Epithelial cell of umbilical artery (primary cell): ENCODE measurements at places on chromosomes 3 and 15. TPM values are rescaled to one million over a fixed set of nuclear protein-coding genes. Genes with fewer than 3 reads are reported as not detected.

SUCNR1 gene
- total RNA-seq = under 0.01 and 0.46 TPM in 2 replicates

GATA2 gene
- total RNA-seq = 6.8 and 7.1 TPM in 2 replicates

CAV3 gene
- total RNA-seq = not detected in 2 replicates

ABHD14A gene
- 5.5 and 7.9 TPM in 2 replicates for total RNA-seq

TXNRD3 gene
- 7.3 and 8.4 TPM in 2 replicates for total RNA-seq

ATP10A gene
- total RNA-seq = not detected in 2 replicates

FRMD4B gene
- total RNA-seq = 93.6 and 108 TPM in 2 replicates

TRIM42 gene
- total RNA-seq = not detected in 2 replicates

CGNL1 gene
- 19.2 and 35.9 TPM in 2 replicates for total RNA-seq

ALDH1A3 gene
- 14.9 and 46.4 TPM in 2 replicates for total RNA-seq

KCNAB1 gene
- total RNA-seq = 0.32 and 2.0 TPM in 2 replicates
